ENCODE measurements at places on chromosomes 7 and 10.
A peak's percentile ranks its signal among the peaks of the same experiment; 100 is the strongest.

DNA sequence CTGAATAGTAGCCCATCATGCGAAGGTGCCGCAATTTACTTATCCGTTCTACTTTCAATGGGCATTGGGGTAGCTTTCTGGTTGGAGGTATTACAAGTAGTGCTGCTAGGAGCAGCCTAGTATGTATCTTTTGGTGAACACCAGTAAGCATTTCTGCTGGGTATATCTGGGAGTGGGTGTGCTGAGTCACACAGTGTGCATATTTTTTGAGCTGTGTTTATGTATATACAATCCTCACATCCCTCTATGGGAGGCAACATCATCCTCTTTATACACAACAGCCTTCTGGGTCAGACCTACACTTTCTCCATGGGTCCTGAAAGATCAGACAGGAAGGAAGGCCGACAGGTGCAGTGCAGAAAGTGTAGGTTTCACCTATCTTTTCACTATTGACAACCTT, 36.3 kb downstream of the PYROXD2 start:
- no peak for DNase-seq

- no peak for DNase-seq
These were observed 61.8 kb downstream of the PTPRE start for GRCh38 chr10:127968659-127969058.

DNA sequence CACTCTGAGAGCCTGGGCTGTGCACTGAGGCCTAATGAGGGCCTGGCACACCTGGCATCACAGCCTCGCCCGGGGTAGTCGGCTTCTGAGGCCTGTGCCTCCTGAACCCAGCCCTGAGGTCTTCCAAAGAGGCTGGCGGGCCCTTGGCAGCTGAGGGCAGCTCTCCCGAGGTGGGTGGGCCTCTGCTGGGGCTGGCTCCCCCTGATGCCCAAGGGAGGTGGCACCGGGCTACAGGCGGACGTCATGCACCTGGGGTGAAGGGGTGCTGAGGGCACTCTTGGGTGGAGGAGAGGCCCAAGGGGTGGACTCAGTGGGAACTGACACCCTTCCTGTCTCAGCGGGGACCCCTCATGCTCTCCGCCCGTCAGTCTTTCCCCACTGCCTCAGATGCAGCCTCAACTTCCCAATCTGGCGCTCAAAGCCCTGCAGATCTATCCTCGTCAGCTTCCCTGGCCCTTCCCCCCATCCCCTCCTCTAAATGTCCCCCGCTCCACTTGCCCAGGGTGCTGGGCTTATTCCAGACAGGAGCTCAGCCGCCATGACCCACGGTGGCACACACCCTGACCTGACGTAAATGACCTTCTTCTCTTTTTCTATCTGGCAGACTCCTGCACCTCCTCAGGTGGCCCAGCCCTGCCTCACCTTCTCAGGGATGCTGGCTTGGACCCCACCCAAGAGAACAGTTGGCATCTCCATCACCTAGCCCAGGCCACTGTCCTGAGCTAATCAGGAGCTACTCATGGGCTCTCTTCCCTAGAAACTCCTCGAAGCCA, 38.2 kb downstream of the MYL10 start:
- DNase-seq, result no peak

- no peak for DNase-seq
These were observed 597 bp downstream of the ZNF277 start for GRCh38 chr7:112206991-112207592.

- DNase-seq, result no peak
These were observed 169.2 kb upstream of the AHR start for GRCh38 chr7:17129218-17129617.

DNA sequence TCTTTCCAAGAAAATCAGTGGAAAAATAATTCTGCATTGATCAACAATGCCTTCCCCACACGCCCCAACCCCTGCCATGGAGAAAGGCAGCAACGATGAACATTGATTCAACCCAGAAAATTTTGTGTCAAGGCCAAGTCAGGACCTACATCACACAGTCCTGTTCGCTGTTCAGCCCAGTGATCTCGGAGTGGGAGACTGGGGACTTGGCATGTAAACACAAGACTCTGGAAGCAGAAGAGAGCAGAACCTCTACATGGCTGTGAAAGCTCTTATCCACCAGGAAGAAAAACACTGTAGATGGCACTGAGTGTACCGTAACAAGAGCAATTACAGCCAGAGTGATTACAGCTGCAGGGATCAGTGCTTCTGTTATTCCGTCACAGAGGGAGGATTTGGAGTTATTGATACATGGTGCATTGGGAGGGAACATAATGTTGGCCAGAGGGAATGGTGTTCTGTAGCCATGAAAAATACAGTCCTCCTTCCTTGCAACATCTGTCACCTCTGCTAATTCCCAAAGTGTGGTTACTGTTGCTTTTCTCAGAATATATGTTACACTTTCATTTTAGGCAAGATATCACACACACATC, 136.6 kb downstream of the IQUB start:
- DNase-seq, result peak; percentile 19

Measured in NCI-H2029 (cell line).